ENCODE measurements at places on chromosomes 3 and 15.

DNA sequence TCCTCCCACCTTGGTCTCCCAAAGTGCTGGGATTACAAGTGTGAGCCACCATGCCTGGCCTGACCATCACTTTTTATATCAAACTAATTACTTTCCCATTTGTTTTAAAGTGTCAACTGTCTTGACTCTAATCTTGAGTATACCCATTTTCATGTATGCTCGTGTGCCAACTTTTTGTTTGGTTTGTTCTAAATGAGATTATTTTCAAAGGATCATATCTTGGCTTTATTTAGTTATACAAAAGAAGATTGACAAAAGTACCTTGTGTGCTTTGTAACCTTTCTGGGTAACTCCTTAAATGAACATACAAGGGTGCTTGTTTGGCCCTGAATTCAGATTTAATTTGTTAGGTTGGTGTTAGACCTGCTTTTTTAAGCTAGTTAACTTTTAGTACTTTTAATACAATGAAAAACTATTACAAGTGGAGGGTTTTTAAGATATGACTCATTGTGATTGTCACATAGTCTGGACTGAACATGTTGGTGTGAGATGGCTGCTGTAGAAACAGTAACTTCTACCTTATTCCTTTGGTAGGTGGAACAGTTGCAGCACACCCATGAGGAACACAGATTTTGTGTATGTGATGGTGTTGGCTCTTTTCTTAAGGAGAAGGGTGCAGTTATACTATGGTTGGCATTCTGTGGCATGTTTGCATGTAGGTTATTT, 10.7 kb downstream of the KIF23 start:
- DNase-seq, result no peak

GRCh38 chr15:78070049-78070700, 7.3 kb downstream of the TBC1D2B start:
- no peak for DNase-seq

- DNase-seq, result no peak
These were observed 27.4 kb upstream of the PLSCR2 start for GRCh38 chr3:146496726-146497125.

DNA sequence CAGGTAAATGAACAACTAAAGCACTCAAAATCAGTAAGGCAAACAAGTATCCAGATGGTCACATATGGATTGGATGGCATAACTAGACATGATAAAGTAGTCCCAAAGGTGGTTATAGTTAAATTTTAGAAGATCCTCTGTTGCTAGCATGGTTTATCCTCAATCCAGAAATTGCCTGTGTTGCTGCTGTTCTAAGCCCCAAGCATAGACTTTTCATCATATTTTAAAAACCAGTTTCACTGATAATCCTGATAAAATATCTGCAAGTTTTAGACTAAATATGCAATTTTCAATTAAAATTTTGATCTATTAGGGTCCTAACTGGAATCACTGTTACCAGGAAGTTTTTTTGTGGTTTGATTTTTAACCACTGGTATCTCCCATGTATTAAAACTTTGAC, 35.4 kb downstream of the MBNL1 start:
- DNase-seq, result no peak

DNA sequence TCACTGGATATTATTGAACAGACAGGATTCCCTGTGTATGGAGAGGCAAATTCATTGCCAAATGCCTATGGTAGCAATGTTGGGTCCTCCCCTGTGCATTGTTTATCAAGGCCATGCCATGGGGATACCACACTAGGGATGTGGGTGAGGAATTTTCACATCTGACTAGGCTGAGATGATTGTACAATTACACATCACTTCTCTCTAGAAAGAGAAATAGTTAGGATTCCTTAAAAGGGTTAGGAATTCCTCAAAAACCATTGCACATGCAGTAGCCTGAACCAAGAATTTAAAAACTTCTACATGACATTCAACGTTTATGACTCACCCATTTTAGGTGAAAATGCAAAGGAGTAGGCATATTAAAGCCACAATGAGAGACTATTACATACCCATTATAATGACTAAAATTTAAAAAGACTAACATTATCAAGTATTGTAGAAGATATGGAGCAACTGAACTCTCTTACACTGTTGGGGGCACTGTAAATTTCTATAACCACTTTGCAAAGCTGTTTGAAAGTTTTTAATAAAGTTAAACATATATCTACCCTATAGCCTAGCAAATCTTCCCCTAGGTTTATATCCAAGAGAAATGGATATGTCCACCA, 175.9 kb downstream of the THRB start:
- no peak for DNase-seq

GRCh38 chr15:80695911-80696661, 976 bp downstream of the ABHD17C start:
- no peak for DNase-seq

GRCh38 chr3:43958973-43959372, 268.2 kb downstream of the ABHD5 start:
- no peak for DNase-seq

DNA sequence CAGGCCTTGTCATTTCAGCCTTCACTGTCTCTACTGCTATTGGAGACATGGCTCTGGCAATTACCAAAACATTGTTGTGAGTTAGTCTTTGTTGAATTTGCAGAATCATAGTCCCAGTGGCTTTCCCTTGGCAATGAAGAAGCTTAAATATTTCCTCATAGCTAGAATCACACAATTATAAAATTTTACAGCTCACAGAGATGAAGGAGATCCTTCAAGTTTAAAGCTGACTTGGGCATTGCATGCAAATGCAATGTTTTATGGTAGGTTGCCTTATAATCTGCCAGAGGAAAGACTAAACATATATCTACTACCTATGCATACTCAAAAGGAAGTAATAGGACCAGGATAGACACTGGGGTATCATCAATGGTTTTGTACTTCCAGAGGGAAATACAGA, 90.9 kb downstream of the LSAMP start:
- DNase-seq, result no peak

DNA sequence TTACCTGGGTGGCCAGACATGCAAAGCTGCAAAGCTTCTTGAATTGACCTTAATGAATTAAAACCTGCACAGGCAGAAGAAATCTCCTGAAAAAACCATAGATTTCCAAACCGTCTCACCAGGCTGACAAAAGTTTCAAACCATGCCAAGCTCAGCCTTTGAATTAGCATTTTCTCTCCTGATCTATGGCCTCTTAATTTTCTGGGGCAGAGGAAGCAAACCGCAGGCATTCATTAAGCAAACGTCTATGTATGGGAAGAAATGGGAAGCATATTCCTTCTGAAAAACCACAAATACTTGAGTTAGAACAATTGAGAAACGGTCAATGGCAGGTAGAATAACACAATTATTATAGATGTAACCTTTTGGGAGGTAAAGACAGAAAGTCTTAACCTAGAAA, 500.2 kb upstream of the NR2F2 start:
- no peak for DNase-seq

GRCh38 chr3:72347819-72348319, 500.4 kb downstream of the SHQ1 start:
- peak; percentile 34 for DNase-seq

GRCh38 chr15:67521783-67522568, 1.0 kb downstream of the C15orf61 start:
- DNase-seq, result no peak

- DNase-seq, result no peak
These were observed 57.4 kb downstream of the EEFSEC start for GRCh38 chr3:128210711-128211110.

DNA sequence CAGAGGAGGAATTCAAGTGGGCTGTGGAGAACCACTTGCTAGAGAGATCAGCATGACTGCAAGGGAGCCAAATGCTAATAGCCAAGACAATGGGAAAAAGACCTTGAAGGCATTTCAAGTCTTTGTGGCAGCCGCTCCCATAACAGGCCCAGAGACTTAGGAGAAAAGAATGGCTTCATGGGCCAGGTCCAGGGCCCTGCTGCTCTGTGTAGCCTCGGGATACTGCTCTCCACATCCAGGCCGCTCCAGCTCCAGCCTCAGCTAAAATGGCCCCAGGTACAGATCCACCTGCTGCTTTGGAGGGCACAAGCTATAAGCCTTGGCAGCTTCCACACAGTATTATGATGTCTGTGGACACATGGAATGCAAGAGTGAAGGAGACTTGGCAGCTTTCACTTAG, 157.7 kb downstream of the NECTIN3 start:
- DNase-seq, result no peak

Data from hypothalamus (tissue), 51 donors.